ENCODE measurements at places on chromosomes 7 and 10.

GRCh38 chr10:61272781-61273180 lies 180.4 kb downstream of the TMEM26 start:
- no peak for DNase-seq

DNA sequence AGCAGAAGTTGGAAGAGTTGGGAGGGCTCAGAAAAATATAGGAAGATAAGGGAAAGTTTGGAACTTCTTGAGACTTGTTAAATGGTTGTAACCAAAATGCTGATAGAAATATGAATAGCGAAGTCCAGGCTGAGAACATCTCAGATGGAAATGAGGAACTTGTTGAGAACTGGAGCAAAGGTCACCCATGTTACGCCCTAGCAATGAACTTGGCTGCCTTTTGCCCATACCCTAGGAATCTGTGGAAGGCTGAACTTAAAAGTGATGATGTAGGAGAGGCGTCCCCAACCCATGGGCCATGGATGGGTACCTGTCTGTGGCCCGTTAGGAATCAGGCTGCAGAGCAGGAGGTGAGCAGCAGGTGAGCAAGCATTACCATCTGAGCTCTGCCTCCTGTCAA lies 347.8 kb downstream of the ARL4A start:
- no peak for DNase-seq

- DNase-seq, result no peak
Measured at GRCh38 chr10:121811386-121811785, 116.4 kb downstream of the ATE1 start.

DNA sequence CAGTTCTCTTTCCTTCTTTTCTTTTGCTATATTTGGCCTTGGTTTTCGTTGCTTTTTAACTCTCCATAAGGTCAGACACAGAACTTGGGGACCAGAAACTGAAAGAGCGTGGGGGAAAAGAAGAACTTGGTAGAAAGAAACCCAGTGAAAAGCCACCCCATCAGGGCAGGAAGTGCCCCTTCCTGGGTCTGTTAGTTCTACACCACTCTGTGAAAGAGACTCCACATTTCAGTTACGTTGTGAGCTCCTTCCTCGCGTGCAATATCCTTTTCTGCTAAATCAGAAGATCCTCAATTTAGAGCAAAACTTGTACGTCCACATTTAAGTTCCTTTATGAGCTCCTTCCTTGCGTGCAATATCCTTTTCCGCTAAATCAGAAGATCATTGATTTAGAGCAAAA lies 220.6 kb upstream of the FOXK1 start:
- DNase-seq, result no peak

DNA sequence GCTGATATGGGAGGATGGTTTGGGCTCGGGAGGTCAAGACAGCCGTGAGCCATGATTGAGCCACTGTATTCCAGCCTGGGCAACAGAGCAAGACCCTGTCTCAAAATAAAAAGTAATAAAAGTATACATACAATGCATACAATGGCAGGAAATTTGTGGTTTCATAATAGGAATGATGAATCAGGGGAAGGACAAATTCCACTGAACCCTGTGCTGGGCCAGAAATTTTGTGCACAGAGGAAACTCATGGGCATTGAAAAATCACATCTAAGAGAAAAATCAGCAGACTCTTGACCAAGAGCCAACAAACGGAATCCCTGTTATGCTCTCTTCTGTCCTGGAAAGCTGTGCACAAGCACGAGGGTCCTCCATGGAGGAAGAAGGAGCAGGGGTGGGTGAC lies 35.1 kb downstream of the SEM1 start:
- DNase-seq, result no peak

DNA sequence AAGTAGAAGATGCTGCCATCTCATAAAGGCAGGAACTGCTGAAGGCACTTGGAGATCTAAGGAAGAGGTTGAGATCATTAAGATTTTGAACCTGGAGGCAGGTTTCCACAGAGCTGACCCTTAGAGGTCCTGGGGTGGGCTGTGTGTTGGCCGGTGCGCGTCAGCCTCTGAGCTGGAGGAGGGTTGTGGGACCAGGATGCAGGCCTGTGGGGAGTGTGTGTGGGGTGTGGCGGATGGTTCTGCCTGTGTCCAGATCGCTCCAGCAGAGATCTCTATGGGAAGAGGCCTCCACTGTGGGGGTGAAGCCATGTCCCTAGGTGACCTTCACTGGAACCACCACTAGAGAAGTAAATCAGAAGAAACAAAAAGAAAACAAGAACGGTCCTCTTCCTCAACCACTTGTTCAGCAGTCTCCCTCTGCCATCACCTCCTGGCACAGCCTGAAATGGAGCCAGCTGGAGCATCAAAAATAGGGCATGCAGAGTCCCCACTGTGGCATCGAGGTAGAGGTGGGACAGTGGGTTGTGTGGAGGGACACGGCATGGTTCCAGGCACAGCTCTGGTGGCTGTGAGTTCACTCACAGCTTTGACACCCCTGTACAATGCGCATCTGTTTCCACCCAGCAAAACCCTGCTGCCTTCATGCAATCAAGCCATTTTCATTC lies 453.8 kb downstream of the TCERG1L start:
- no peak for DNase-seq

- no peak for DNase-seq
Measured at GRCh38 chr10:11683529-11684320, 58.5 kb upstream of the ECHDC3 start.

GRCh38 chr10:48491392-48492139 lies 113.3 kb downstream of the ARHGAP22 start:
- no peak for DNase-seq

DNA sequence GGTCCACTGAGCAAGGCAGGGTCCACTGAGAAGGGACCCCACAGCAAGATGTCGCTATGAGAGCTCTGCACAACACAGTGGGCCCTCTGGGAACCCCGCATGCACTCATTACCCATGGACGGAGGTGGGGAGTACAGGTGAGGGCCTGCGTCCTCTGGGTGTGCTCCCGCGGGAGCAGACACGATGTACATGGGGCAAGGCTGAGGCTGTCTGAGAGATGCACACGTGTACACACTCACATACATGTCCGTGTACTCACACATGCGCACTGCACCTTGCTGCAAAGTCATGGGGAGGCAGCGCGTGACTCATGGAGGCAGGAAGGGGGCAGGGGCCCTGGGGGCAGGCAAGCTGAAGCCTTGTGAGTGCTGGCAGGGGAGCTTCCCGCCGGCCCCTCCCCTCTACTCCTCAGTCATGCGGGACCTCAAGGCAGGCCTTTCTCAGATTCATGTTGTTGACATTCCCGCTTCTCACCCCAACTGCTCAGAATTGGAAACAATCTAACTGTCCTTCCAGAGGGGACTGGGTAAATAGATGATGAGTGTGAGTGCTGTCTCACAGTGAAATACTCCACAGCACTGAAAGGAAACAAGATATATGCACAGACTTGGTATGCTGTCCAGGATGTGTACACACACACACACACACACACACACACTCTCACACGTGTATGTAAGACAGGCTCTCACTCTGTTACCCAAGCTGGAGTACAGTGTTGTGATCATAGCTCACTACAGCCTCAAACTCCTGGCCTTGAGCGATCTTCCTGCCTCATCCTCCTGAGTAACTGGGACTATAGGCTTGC lies 40.0 kb downstream of the GOLGA7B start:
- no peak for DNase-seq

- no peak for DNase-seq
Measured at GRCh38 chr10:21860718-21861117, 142.8 kb downstream of the DNAJC1 start.

- no peak for DNase-seq
Measured at GRCh38 chr10:43427166-43427825, 9.6 kb upstream of the ZNF487 start.

DNA sequence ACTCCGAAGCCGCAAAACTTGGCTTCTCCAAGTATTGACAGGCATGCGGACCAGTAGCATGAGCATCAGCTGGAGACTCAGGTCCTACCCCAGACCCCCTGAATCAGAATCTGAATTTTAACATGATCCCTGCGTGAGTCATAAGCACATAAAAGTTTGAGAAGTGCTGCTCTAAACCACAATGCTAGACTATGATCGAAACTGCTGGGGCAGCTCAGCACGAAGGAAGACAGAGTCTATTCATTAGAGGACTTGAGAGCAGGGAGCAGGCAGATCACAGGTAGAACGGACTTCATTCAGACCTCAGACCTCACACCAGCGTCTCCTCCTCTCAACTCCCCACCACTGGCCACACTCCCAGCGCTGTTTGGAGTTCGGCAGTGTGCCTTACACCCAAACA lies 16.9 kb downstream of the CAMK2G start:
- DNase-seq, result no peak

DNA sequence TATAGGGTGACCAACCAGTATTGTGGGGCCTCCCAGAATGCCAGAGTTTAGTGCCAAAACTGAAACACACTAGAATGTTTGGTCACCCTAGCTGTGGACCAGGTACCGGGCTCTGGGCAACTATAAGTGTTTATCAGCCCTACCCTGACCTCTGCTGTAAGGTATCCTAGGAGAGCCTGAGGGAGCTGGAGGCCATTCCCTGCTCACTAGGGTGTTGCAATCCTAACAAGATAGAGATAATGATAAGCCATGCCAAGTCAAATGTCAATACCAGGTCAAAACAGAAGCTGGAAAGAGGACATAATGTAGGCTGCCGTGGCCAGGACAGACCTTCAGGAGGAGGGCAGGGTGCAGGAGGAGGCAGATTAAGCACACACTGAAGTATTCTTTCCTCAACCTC lies 151.8 kb downstream of the KCNMA1 start:
- DNase-seq, result no peak

- DNase-seq, result no peak
Measured at GRCh38 chr7:72309476-72309875, 102.7 kb downstream of the CALN1 start.

GRCh38 chr7:135970682-135971365 lies 6.3 kb downstream of the MTPN start:
- no peak for DNase-seq

Data from NCI-H1092 treated with DMSO at 0.1 percent for 48 hours (cell line).